Cardiac septum (tissue), 1 donor: ENCODE measurements at places on chromosomes 2 and 18.

DNA sequence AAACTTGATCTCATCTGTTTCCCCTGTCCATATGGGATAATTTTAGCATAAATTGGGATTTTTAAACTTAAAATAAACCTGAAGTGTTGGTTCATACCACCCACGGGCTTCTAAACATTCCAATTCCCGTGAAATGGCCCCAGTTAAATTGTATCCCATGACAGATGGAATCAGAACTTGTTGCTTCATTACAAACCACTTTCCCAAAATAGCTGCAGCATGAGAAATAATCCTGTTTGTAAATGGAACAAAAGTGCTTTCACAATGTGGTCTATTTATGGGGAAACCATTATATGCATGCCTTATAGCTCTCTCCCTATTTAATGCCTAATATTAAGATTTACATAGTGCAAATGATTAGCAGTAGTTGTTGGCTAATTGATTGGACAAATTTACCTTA lies 15.9 kb downstream of the SCG2 start:
- no peak for DNase-seq

DNA sequence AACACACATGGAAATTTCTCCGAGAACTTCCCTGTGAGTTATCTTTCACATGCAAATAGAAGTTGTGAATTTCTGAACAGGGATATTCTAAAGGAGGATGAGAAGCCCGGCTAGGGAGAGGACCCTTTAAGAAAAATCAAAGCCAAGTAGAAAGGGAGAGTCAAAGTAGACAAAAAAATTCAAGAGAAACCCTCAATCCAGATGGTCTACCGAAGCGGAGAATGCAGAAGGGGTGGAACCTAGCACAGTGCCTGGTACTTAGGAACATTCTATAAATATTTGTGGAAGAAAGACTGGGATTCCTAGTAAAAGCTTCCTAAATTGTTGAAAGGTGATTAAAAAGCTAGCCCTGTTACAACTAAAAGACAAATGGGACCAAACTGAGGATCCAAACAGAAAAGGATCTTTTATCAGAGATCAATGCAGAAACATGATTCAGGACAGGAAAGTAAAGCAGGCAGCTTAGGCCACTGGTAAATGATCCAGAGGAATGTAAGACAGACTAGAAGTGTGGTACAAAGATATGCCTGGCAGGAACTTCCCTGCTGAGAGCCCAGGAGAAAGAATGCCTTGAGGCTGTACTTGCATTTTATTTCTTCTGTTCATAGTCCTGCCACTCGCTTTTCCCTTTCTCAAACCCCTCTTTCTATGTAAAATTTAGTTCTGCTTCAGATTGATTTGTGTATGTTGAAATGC lies 19.5 kb upstream of the GLS start:
- DNase-seq = no peak

DNA sequence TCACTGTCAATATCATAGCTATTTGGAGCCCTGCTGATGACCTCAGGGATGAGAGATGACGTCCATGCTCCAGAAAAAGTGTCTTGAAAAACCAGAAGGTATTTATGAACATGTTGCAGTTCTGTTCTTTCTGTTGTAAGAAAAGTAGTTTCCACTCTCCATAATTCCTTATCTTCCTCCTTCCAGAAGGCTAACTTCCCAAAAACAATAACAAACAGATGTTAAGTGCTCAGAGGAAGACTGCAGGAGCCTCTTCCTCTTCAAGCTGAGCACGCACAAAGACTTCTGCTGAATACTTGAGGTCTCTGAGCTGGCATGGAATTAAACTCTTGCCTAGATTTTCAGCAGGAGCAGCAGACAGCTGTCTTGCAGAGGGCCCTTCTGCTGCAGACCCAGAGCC lies 434.5 kb upstream of the KLHL29 start:
- no peak for DNase-seq

GRCh38 chr18:63319383-63320122 lies at the start of gene BCL2:
Gene BCL2, minus strand, starts transcription at chr18:63319769.
- DNase-seq = no peak

DNA sequence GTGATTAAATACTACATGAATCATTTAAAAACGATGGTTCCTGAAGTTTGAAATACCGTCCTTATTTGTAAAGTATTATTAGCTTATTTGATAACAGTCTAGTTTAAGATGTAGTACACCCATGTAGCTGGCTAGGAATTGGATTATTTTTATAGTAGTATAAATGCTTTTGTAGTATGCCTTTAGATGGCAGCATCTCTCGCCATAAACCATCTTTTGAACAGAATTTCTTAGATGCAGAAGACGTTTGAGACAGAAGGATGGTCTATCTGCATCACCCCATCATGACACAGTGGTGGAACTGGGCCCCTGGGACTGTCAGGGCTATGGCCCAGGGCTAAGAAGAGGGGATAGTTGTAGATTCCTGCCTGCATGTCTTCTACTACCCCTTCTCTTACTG lies 152.7 kb downstream of the WDSUB1 start:
- no peak for DNase-seq
